ENCODE measurements at places on chromosomes 1 and 21.

GRCh38 chr1:72326494-72326893, 44.2 kb upstream of the NEGR1 start:
- DNase-seq, result no peak

DNA sequence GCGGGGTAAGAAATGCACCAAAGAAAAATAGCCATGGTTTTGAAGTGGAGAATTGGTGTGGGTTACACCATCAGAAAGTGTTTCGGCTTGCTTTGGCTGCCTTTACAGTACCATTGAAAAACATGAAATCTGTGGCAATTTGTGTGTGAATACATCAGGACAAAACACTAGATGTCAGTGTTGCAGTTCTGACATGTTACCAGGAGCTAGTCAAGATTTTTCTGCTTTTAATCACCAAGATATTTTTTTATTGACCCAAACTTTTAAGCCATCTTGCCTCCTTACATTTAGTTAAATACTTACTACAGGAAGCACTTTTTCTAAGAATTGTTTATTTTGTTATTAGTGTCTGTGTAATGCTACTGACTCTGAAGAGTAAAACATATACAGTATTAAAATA, 14.3 kb downstream of the RRP15 start:
- DNase-seq, result no peak

GRCh38 chr1:55534565-55535121, 319.5 kb upstream of the USP24 start:
- no peak for DNase-seq

GRCh38 chr1:106266786-106267185, 789.7 kb upstream of the PRMT6 start:
- no peak for DNase-seq
